Mucosa of gallbladder (tissue), 1 donor: ENCODE measurements at places on chromosomes 11 and 22.

DNA sequence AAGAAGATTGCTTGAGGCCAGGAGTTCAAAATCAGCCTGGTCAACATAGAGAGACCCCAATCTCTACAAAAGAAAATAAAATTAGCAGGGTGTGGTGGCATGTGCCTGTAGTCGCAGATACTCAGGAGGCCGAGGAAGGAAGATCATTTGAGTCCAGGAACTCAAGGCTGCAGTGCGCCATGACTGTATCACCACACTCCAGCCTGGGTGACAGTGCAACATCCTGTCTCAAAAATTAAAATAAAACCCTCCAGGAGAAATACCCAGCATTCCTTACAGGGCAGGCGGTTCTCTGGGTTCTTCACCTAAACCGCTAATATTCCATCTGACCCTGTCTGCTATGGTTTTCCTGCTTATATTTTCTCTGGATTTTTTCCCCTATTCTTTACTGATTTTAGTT, 13.5 kb downstream of the TCF20 start:
- DNase-seq = no peak

GRCh38 chr22:30115705-30116104, 35.4 kb downstream of the HORMAD2 start:
- DNase-seq = no peak

DNA sequence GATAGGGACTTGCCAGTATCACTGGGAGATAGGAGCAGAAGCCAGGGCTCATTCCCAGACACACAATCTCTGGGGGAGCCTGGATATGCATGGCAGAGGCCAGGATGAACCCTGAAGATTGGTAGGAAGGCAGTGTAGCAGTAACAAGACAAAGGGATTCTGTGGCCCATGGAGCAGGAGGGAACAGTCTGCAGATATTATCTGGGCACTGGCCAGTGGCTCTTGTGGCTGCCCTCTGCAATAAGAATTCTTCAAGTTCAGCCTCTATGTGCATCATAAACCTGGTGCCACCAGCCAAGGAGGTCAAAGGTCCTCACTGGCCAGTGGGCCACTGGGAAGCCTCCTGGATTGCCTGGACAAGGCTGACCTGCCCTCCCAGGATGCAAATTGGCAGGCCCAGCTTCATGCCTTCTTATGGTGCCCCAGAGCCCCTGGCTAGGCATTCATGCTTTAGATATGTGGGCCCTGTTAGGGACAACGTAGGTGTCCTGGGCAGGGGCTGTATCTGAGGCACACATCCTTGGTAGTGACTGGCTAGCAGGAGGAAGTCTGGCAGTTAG, 29.2 kb downstream of the KCNQ1OT1 start:
- DNase-seq = no peak

- DNase-seq = no peak
Observed at GRCh38 chr11:73389134-73389525, 12.9 kb downstream of the RELT start.

GRCh38 chr11:116861539-116861938, 24.1 kb upstream of the APOA1 start:
- DNase-seq = no peak

DNA sequence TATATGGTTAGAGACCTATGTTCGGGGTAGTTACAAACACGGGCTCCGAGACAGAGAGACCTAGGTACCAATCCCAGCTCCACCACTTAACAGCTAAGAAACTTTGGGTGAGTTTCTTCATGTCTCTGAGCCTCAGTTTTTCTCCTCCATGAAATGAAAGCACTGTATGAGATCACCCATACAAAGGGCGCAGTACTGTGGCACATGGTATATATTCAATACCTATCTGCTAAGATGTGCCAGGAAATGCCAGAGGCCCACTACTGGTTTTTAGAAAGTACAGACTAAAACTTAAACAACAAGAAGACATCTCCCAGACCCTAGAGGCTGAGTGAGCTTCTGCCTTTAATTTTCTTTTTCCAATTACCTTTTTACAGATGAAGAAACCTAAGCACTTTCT, 69.5 kb downstream of the SLC1A2 start:
- DNase-seq = no peak

DNA sequence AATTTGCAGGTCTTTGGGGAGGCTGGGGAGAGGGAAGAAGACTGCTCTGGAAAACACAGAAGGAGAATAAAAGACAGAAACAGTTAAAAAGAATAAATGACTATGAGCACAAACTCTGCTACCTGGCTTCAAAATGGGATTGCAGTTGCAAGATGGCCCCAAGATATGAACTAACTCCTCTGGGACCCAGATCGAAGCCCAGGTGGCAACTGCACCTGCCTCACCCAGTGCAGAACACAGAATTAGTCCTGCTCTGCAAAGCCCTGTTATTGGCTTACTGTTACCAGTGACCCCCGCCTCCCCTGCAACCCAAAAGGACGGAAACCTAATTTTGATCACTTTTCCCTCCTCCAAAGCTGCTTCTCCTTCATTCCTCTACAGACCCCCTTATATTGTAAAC, 35.9 kb upstream of the POU2AF1 start:
- DNase-seq = no peak

DNA sequence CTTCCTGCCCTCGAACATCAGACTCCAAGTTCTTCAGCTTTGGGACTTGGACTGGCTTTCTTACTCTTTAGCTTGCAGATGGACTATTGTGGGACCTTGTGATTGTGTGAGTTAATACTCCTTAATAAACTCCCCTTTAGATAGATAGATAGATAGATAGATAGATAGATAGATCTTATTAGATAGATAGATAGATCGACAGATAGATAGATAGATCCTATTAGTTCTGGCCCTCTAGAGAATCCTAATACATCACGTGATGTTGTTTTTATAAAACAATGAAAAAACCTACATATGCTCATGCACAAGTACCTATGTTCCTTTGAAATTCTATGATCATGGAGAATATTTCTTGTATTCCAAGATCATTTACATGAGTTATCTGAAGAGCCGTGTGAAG, 23.9 kb downstream of the APOBEC3H start:
- DNase-seq = no peak

GRCh38 chr11:106706355-106706754, 311.9 kb downstream of the GUCY1A2 start:
- DNase-seq = no peak

DNA sequence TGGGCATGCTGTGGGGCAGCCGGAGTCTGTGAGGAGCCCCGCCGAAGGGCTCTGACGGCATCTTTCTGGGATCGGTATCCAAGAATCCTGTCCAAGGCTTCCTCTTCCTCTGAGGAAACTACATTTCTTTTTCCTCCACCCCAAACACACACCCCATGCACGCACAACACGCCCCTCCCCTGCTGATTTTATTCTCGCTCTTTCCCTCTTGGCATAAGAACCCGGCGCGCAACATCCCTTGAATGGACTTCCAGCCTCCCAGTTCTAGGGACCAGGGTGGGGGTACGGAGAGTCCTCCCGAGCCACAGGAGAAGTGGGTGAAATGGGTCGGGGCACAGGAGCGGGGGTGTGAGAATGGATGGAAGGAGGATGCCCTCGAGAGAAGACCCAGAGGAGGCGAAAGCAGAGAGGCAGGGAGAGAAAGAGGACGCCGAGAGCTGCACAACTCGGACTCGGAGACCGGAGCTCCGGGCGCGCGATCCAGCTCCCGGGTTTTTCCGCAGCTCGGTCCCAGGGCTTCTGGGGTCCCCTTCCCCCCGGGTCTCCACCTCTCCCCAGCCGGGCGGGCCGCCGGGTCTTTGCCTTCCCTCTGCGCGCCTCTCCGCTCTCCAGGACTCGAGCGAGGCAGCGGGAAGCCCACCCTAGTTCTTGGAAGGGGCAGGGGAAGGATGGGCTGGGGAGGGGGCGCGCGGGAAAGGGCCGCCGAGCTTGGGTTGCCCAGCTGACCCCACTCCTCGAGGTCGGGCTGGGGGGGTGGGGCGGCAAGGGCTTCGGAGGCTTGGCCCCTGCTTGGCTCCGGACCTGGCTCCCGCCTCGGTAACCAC, 1.5 kb upstream of the LARGE1 start:
- peak; percentile 58 for DNase-seq

DNA sequence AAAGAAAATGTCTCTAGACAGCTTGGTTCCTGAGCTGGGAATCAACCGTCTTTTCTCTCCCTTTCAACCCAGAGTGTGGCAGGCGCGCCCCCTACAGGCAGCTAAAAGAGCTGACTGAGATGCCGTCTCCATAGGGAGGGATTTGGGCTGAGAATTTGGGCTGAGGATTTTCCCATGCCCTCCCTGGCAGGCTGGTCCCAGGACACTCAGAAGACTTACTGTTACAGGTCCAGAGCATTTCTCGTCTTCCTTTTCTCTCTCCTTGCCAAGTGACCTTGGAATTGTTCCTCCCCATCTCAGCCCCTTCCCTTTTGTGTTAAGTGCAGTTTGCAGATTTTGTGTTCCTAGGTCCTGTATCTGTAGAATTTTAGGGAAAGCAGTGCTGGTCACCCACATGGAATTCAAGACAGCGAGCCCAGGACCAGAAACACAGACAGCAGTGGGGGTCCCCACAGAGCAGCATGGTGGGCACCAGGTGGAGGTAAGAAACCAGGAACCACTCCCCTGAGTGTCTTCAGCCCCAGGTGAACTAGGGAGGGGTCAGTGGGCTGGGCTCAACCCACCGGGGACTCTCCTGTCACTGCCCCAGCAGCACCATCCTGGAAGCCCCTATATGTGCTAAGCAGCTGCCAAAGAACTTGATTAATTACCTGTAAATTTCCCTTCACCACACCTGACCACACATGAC, 9.9 kb upstream of the IGLL5 start:
- DNase-seq = peak; percentile 67

DNA sequence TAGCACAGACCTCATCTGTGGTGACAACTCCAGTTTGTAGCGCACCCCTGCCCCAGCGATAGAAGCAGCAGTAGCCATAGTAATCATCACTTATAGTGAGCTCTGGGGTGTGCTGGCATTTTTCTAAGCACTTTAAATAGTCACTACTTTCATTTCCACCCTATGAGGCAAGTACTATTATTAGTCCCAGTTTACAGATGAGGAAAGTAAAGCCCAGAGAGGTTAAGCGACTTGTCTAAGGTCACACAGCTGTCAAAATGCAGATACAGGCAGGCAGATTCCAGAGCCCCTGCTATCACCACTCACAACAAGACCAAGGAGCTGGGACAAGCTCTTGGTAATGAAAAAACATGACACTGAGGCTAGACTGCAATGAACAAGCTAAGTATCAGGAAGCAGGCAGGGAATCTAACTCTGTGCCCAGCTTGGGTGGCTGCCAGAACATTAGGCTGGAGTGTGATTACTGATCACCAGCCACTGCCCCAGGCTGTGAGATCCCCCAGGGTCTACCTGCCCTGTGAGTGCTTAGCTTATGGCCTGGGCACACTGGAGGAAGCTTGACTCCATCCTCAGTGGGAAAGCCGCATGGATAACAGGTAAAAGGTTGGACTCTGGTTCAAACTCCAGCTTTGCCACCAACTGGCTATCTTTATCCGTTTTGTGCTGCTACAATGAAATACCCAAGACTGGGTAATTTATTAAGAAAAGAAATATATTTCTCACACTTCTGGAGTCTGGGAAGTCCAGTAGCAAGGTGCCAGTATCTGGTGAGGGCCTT, 561.1 kb downstream of the MN1 start:
- DNase-seq = no peak

DNA sequence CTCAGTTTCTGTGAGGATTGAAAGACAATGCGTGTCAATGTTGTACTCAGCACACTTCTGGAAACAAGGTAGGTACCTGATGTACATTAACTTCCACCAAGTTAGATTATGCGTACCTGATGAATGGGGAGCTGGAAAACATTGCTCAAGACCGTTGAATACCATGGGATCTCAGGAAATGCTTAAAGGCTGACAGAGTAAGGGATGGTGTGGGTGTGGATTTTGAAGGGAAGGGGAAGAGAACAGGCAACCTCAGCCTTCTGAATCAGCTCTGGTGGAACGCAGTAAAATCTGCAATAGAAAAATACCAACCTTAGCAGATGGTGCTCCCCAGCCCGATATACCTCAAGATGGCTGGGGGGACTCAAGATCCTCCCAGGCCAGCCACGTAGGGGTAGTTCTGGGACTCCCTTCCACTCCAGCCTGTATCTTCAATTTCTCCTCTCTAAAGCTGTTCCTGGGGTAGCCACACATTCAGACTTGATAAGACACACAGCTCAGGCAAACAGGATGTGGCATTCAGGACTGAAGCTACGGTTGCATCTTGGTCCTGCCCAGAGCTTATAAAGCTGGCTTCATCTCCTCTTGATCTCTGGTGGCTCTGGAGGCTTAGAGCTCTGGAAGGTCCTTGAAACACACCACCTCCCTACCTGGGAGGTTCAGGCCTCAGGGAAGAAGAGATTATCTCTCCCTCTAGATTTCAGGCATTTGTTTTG, 111.8 kb downstream of the CTNND1 start:
- no peak for DNase-seq

DNA sequence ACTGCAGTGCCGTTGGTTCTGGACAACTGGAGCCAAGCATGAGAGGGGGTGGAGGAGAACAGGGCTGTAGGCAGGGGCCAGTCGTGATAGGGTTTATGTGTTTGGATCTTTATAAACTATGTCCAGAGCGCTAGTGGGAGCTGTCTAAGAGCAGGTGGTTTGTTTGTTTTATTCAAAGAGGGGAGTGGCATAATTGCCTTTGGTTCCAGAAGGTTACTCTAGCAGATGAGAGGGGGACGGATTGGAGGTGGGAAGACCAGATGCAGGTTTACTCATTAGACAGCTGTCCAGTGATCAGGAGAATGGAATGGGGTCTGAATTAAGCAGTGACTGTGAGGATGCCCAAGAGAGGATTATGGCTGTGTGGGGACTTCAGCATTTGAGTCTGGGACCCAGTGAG, 109.3 kb upstream of the TBCEL start:
- no peak for DNase-seq

DNA sequence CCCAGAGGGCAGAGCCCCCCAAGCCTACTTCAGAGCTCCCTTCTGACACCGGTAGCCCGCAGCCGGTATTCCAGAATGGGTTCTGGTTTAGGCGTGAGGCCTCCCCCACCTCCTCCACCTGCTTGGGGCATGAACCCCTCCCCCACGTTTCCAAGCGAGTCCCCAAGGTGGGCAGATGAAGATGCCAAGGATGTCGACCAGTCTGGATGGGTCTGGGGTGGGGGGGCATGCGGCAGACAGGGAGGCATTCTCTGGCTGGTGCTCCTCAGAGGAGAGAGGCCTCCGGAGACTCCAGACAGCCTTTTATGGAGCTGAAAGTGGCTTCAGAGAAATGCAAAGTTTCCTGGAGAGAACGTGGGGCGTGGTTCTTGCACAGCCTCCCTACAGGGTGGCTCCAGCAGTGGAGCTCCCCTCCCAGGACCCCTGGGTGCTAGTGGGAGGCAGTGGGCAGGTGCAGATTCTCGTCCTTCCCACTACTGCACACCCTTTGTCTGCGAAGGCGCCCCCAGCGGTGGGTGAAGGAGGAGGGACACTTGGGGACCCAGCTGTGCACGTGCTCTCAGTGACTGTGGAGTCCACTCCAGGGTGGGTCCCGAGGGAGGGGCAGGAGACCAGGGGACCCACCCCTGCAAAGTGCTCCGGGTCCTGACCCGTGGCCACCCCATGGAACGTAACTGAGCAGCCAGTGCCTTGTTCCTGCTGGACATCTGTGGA, 4.2 kb downstream of the CCND1 start:
- no peak for DNase-seq
